Activated CD8-positive, alpha-beta memory T cell treated with anti-CD3 and anti-CD28 coated beads, Interleukin-2, amount 50 U/mL, for 4 hours (primary cell): ENCODE measurements at places on chromosomes 3 and 15.

GRCh38 chr15:55530861-55531313 lies 22.9 kb upstream of the DNAAF4 start:
- no peak for DNase-seq

GRCh38 chr3:161852744-161853143 lies 356.1 kb downstream of the OTOL1 start:
- DNase-seq: no peak

DNA sequence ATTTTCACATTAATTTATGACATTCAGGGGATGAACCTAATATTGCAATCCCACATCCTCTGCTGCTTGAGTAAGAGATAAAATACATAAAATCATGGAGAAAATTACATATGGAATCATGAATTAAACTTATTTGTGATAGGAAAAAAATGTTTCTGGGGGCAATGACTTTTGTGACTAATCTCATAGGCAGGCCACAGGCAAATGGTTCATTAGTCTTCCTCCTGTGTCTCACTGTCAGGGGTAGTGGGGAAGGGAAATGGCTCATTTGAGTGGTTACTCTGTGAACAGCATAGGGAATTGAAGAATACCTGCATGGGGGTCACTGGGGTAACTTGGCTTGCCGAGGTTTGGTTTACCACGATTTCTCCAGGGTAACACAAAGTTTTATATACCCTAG lies 72.0 kb downstream of the TFG start:
- no peak for DNase-seq

GRCh38 chr3:112811917-112812660 lies 34.6 kb downstream of the CD200R1L start:
- DNase-seq: no peak

GRCh38 chr3:149245738-149246451 lies 24.3 kb upstream of the CP start:
- no peak for DNase-seq

DNA sequence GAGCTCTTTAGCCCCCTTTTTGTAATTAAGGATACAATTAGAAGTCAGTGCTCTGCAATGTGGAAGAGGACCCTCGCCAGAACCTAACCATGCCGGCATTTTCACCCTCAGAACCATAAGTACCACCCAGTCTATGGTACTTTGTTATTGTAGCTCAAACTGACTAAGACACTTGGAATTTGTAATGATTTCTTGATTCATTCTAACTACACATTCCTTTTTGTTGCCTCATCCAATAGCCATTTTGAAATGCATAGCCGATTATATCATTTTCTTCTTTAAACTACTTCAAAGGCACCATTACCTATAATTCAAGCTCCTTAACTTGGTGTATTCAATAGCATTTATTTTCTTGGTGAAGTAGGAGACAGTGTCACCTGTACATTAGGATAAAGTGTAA lies 61.4 kb downstream of the GLB1 start:
- no peak for DNase-seq

DNA sequence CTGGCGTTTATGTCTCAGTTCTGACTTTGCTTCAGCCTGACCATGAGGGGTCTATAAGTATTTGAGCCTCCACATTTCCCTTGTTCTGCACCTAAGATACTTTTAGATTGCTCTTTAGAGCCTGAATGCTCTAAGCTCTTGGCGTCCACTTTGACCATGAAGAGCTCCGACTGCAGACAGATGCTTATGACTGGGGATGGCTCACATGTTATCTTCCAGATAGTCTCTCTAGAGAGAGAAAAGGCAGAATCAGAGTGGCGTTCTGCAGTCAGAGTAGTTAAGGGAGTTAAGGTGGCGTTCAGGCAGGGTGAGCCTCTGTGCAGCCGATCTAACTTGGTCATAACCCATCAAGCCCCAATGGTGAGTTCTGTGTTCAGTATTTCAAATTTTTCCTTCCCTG lies 487.9 kb upstream of the NR2F2 start:
- DNase-seq: no peak

- no peak for DNase-seq
These were observed 40.8 kb downstream of the CLDN1 start for GRCh38 chr3:190281308-190282051.

- no peak for DNase-seq
These were observed 12.5 kb downstream of the DOCK3 start for GRCh38 chr3:50687127-50687751.

- no peak for DNase-seq
These were observed 118.2 kb downstream of the CADPS start for GRCh38 chr3:62757045-62757444.

DNA sequence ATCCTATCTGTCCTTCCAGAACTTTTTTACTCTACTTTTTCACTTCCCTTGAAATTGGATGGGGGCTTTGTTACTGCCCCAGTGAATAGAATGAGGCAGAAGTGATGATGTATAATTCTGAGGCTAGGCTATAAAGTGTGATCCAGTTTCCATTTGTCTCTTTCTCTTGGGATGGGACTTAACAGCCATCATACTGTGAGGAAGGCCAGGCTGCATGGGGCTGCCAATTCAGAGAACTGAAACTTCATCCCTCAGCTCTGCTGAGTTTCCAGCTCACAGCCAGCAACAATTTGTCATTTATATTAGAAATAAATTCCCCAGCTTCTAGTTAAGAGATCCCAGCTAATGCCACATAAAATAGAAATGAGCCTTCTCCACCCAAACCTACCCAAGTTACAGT lies 504.0 kb upstream of the TGFBR2 start:
- no peak for DNase-seq

DNA sequence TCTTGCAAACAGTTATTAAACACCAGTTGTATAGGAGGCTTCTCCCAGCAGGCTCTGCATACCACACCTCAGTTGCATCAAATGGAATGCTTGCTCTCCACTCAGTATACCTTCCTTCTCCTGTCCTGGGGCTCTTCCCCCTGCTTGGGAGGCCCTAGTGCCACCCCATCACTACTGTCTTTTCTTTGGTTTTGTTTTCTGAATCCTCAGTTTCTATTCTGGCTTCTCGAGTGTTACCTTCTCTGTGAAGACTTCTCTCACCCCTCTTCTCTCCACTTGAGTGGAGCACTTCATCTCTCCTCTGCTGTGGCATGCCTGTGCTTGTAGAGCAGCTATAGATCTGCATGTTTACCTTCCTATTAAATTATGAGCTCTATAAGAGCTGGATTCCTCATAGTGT lies 75.7 kb upstream of the TPRG1 start:
- DNase-seq: no peak

DNA sequence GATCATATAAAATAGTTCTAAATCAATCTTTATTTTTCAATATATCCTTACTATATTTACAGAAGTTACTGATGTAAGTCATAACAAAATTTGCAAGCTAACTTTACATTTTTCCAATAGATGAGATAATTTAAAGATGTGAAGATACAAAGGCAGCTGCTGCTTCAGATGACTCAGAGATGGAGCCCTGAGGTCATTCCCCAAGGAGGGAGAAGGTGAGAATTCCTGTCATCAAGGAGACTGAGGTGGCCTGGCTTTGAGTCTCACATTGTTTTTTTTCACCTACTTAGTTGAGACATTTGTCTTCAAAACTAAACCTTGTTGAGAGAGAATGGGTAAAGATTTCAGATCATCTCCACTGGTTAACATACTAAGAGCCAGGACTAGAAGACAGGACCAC lies 3.9 kb upstream of the SAMD7 start:
- no peak for DNase-seq

GRCh38 chr3:53585627-53586026 lies 91.2 kb downstream of the CACNA1D start:
- DNase-seq: no peak

DNA sequence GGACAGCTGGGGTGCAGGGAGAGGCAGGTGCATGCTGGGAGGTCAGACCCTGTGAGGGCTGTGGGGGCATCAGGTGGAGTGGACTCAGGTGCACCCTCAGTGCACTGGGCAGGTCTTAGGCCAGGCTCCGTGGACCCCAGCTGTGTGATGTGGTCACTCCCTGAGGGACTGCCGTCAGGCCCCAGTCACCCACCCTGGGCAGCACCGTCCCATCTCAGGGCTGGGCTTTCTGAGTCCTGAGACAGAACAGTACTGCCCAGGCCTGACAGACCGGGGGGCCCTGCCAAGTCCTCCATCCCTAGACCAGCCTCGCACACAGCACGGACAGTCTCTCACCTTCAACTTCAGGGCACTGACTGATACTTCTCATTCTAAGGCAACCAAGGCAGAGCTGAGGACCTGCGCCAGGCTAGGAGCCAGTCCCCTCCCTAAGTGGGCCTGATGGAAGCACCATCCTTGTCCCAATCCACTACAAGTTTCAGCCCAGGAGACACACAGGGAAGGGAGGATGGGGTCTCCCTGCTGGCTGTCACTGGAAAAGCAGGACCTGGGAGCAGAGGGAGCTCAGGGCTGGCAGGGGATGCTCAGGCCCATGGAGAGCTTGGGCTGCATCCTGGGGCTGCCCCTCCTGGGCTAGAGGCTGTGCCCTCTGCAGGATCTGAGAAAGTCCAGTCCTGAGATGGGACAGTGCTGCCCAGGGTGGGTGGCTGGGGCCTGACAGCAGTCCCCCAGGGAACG lies 86.3 kb downstream of the LMLN start:
- DNase-seq: no peak
